ENCODE measurements at places on chromosomes 2 and 18. TPM values are rescaled to one million over a fixed set of nuclear protein-coding genes. Genes with fewer than 3 reads are reported as not detected.

The TET3 gene
- 3.6 TPM for total RNA-seq

The KCNG2 gene
- total RNA-seq: not detected

The TPO gene
- not detected for total RNA-seq

The REG3G gene
- total RNA-seq: not detected

The FTCDNL1 gene
- 1.5 TPM for total RNA-seq

The LAMA3 gene
- 3.8 TPM for total RNA-seq
